ENCODE measurements at places on chromosomes 2 and 18.
A peak's percentile ranks its signal among the peaks of the same experiment; 100 is the strongest.

DNA sequence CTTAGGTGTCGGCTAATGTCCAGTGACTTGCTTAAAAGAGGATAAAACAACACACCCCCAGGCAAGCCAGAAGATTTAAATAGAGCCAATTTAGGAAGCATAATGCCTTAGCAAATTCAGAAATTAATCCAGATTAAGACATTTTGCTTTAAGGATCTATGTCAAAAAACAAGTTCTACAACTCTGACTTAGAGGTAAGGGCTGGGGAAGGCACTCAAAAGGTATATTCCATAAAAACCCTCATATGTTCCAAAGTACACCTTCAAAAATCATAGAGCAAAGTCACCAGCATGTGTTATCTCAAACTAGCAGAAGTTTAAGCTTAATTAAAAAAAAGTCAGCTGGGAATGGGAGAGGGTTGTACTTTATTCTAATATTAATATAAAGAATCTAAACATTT, 206.4 kb downstream of the NOL4 start:
- no peak for DNase-seq

- DNase-seq = no peak
Observed at GRCh38 chr2:3745920-3746319, 42.5 kb downstream of the DCDC2C start.

DNA sequence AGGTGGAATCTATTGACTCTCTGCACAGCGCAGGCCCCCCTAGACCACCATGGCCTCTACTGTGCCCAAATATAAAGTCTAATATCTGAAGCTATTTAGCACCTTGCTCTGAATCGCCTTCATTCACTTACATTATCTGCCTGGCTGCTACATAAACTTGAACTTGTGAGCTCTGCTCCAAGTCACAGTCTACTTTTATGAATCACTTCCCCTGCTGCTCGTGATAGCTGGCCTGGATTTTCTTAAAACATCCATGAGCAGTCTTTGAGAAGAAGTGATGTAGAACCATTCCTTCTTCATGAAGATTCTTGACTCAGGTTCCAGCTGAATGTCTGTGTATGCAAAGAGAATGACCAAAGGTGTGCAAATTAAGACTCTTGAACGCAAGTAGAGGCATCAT, 359.5 kb downstream of the RND3 start:
- DNase-seq = no peak

GRCh38 chr2:7379799-7380198, 462.6 kb downstream of the RNF144A start:
- DNase-seq = no peak

GRCh38 chr2:15834381-15835031, 105.8 kb upstream of the MYCN start:
- DNase-seq = no peak

DNA sequence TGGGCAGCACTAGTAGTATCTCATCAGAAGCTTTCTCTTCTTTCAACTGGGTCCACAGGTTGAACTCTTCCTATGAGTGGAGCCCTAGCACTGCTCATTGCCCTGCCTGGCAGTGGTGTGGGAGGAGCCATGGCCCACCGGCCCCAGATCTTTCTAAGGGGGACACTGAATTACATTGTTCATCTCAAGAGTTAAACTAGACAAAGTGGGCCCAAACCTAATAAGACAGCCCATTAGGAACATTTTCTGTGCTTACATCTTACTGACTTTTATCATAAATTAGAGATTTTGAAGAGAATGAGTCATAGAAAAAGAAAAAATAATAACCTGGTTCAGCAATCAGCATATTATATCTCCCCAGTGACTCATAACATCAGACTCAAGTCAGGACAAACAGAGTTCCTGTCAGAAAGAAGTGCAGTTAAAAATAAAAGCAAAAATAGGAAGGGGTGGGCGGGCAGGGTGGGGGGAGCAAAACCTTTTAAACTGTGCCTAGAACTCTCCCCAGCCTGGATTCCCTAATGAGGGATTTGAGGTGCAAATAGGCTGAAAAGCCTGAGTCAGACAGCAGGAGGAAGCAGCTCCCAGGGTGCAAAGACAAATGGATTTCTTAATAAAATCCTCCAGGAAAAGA, 161.6 kb upstream of the TRIB2 start:
- DNase-seq = no peak

- DNase-seq = peak; percentile 69
Observed at GRCh38 chr2:219368690-219369191, 19.0 kb downstream of the DNPEP start.

GRCh38 chr2:158692372-158693103, 102.6 kb upstream of the DAPL1 start:
- DNase-seq = no peak

DNA sequence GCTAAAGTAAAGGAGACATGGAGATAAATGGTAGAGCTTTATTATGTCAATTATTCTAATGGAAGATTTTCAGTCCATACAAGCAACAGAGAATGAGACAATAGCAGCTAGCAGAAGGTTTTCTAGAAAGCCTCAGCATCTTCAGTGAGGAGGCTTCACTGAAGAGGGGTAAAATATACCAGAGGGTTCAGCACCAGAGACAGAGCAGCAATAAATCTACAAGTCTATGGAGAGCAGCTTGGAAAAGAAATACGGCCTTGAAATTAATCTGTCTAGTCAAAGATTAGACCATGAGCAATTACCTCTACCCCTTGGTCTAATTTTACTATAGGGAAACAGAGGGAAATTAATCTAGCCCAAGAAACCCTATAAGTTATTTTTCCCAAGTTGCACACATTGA, 185.7 kb upstream of the CRIM1 start:
- DNase-seq = no peak

DNA sequence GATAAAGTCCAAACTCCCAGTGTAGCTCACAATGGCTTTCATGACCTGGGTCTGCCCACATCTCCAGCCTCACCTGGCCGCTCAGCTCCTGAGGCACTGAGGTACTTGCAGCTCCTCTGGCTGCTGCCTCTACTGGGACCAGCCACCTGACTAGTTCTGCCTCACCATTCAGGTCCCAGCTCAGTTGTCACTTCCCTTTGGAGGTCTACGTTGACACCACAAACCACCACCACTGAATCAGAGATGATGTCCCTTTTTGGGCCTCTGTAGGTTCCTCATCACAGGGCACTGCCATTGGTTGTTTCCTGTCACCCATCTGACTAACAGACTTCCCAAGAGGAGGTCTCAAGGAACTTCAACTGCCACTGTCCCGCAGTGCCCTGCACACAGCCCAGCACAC, 21.2 kb downstream of the SPP2 start:
- DNase-seq = no peak

DNA sequence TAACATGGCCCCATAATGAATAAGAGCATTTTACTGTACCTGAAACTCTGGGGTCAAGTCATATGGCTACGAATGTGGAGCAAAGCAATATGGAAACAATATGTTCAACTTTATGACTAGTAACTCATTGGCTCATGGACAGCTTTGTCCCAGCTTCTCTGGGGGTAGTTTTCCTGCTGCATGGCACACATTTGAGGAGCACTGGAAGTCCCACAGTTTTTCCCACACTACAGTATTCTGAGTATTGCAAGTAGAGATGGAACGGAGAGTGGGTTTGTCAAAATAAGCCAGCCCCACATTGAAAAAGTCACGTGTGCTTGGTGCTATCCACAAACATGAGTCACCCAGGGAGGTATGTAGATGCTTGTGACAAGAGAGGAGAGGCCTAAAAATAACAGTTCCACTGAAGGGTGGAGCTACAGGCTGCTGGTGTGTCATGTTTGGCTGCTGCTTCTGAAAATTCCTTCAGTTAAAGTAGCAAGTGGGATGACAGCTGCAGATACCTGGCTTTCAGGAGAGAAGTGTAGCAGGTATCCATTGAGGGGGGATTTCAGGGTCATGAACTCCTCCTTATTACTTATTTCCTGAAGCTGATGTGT, 48.2 kb upstream of the CTAGE1 start:
- peak; percentile 84 for DNase-seq

- no peak for DNase-seq
Observed at GRCh38 chr2:179612108-179612507, 249.3 kb downstream of the ZNF385B start.

GRCh38 chr18:13256444-13257305, 38.1 kb downstream of the LDLRAD4 start:
- no peak for DNase-seq

- no peak for DNase-seq
Observed at GRCh38 chr18:34729264-34729663, 19.2 kb downstream of the DTNA start.

GRCh38 chr2:128628206-128628605, 309.5 kb upstream of the HS6ST1 start:
- no peak for DNase-seq

GRCh38 chr18:25799231-25799630, 291.2 kb downstream of the SS18 start:
- no peak for DNase-seq

DNA sequence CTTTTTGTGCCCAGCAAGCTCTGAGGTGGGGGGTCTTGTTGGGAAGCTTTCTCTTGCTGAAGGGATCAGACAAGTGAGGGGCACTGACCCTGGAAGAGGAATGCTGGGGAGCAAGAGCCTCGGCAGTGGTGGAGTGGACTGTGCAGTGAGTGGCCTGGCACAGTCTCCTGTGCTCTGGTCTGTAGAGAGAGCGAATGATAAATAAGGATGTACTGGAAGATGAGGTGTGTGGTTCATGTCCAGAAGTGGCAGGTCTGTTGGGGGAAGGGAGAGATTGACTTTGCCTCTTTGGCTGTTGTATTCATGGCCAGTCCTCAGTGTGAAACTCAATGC, 5.3 kb upstream of the SLC20A1 start:
- no peak for DNase-seq

DNA sequence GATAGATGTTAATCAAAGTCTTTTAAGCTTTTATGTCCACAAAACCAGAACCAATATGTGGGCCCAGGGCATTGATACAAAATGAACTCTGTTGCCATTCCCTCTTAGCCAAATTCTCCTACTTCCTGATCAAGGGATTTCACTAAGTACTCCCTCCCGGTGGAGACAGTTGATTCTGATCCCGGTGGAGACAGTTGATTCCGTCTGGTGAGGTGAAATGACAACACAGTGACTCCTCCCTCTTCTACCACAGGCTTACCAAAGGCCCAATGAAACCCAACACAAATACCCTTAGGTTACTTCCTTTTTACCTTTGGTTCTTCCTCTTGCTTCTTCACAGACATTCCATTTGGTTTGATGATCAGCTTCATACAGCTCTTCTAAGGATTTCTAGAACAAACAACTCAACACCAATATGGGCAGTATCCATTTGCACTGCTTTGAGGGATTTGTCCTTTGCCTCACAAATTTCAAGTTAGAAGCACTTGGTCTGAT, 153.8 kb downstream of the IKZF2 start:
- no peak for DNase-seq

GRCh38 chr2:53018825-53019425, 748.7 kb upstream of the CHAC2 start:
- no peak for DNase-seq

GRCh38 chr2:96927405-96928171, 57.7 kb upstream of the SEMA4C start:
- DNase-seq = no peak

- DNase-seq = no peak
Observed at GRCh38 chr2:144237830-144238627, 281.9 kb downstream of the ZEB2 start.

- DNase-seq = no peak
Observed at GRCh38 chr2:36820942-36821605, 124.6 kb downstream of the VIT start.

DNA sequence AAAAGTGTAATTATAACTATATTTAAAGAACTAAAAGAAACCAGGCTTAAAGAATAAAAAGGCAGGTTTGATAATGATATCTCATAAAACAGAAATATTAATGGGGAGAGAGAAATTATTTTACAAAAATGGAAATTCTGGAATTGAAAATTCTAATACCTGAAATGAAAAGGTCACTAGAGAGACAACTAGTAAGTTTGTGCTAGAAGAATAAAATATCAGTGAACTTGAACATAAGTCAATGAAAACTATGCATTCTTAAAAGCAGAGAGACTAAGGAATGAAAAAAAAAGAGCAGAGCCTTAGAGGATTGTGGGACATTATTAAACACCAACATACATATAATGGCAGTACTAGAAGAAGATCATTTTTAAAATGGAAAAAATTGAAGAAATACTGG, 1475.0 kb upstream of the ZEB2 start:
- no peak for DNase-seq

DNA sequence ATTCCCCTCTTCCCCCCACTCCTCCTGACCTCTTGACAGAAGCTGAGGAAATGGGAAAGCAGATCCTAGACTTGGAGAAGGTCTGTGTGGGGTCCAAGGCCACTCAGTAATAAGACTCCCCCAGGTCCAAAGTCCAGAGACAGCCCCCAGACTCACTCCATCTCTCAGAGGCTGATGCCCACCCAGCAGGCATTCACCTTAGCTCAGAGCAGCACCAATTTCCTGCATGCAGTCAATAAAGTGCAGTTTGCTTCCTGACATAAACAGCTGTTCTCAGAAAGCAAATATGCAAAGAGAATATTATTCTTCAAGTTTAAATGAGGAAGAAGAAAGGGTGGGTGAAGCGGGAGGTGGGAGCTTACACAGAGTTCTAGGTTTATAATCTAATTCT, 84.1 kb upstream of the RTN4 start:
- no peak for DNase-seq

DNA sequence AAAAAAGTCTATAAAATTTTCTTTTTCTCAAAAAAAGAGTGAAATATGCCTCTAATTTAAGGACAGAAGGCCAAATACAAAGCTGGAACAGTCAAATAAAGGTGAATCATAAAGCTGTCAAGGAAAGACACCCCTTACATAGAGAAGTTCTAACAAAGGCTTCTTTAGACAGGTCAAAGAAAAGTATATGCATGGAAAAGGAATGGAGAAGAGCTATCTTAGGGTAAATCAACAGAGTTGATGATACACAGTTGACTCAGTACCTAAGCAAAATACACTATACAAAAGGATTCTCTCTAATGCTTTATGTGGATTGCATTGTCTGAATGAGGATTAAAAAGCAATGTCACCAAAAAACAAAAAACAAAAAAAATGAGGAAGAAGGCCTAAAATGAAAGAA, 214.8 kb downstream of the TXNL1 start:
- DNase-seq = no peak

GRCh38 chr18:3262234-3263131, 550 bp downstream of the MYL12B start:
- DNase-seq = no peak

DNA sequence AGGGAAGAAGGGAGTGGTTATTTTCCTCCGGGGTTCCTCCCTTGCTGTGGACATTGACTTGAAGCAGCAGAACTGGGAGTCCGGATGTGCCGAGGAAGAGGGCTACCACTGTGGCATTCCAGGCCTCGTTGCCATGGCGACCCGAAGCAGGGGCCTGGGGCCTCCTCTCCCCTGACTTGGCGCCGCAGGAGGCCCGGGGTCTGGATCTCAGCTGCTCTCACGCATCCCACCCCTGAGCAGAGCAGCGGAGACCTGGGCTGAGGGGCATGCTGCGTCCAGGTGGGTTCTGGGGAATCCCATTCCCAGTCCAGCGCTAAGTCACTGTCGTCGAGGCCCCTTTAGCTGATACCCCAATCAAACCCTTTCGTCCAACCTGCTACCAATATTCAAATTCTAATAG, 100.2 kb downstream of the BCL11A start:
- DNase-seq = no peak

GRCh38 chr2:3460831-3461800, 58.2 kb downstream of the ADI1 start:
- no peak for DNase-seq

GRCh38 chr18:39326772-39327171, 1761.2 kb upstream of the CELF4 start:
- DNase-seq = no peak

Measured in right atrium auricular region (tissue), 2 donors.